Activated naive CD4-positive, alpha-beta T cell treated with Interleukin-2 at 50 U/mL for 16 hours (primary cell): ENCODE measurements at places on chromosomes 2 and 18.

- DNase-seq, result no peak
These were observed 109.8 kb downstream of the AGAP1 start for GRCh38 chr2:235603659-235604058.

GRCh38 chr2:155690785-155691184 is 641.7 kb downstream of the NR4A2 start:
- DNase-seq, result no peak

DNA sequence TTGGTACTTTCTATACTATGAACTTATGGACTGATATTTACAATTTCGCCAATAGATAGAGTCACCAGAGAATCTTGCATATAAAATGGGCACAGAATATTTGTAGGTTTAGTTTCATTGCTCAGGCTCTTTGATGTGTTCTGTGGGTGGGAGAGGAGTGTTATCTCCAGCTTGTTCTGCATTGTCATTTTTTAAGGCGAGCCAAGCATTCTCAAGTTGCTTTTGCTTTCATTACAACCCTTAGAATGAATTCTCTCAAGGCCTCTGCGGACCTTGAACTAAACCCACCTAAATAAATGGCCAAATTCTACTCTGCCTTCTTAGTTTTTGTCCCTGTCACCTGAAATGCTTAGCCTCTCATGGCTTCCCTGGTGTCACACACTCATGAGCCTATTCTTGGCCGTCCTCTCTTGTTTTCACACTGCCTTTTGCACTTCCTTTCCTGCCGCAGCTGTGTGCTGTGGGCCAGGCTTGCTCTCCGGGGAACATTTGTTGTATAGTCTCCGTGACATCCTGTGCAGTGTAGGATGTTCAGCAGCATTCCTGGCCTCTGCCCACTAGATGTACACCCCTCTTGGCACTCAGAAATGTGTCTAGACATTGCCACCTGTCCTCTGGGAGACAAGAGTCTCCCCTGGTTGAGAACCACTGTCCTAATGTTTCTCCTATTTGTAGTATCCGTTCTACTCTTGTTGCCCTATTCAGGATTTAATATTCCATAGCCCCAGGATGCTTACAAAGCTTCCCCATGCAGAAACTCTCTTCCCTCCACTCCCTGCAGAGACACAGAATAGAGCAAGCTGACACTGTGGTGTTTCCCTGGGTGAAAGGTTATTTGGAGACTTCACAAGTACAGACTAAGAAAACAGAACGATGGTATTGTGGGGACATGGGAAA is 255.6 kb downstream of the PTPRM start:
- DNase-seq, result no peak

GRCh38 chr18:74689251-74689650 is 91.6 kb downstream of the ZNF407 start:
- no peak for DNase-seq

GRCh38 chr2:44324971-44325426 is 36.3 kb downstream of the PREPL start:
- DNase-seq, result no peak

GRCh38 chr2:11100976-11101375 is 54.3 kb upstream of the SLC66A3 start:
- no peak for DNase-seq
